ENCODE measurements at places on chromosomes 7 and 10.

- DNase-seq, result peak; percentile 46
These were observed 9.2 kb downstream of the INPP5A start for GRCh38 chr10:132546567-132547420.

- DNase-seq, result no peak
These were observed 732.9 kb upstream of the LRRN3 start for GRCh38 chr7:110358028-110358427.

DNA sequence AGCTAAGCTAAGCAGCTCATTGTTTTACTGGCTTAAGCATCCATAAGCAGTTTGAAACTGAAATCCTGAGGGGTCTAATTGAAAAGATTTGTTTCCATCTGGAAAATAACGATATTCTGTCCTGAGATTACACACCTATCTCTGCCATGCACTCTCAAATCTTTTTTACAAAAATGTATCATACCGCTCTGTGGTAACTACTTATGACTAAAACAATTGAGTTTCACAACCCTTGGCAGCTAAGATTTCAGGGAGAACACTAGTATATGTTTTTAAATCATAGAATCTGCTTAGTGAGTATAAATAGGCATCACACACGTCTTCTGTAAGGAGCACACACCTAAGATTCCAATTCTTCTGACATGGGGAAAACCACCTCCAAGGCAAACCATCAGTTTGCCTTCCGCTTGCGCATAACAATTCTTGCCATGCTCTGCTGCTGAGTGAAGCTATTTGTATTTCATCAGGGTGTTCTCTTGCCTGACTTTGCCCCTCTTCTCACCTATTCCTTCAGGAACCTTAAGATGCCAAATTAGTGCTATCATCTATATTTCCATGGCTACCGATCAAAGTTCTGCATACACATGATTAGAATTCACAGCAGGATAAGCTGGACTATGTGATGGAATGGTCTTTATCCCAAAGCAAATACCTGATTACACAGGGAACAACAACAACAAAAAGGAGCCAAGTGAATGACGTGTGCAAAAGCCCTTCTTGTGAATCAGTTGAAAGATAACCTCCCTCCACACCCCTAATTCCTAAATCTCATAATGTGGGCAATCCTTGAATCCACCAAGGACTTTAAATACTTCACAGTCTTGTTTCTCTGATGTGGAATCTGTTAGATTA is 40.9 kb downstream of the PRPF18 start:
- no peak for DNase-seq

- no peak for DNase-seq
These were observed 56.2 kb downstream of the HK1 start for GRCh38 chr10:69334302-69335062.

DNA sequence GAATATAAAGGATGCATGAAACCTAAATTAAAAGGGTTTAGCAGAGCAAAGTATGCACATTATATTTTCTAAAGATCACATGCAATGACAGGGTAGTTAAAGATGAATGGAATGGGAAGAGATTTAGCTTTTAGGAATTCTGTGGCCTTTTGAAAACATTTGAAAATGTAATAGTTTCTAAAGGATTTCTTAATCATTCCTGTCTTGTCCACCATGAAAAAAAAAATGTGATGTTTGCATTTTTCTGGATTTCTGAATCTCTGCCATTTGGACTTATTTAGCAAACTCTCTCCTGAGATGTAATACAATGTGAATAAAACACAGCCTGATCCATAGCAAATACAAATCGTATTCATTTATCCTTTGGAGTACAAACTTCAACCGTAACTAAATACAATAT is 126.6 kb upstream of the RAB11FIP2 start:
- DNase-seq, result no peak

- DNase-seq, result no peak
These were observed 30.7 kb downstream of the ZNF777 start for GRCh38 chr7:149430192-149430591.

DNA sequence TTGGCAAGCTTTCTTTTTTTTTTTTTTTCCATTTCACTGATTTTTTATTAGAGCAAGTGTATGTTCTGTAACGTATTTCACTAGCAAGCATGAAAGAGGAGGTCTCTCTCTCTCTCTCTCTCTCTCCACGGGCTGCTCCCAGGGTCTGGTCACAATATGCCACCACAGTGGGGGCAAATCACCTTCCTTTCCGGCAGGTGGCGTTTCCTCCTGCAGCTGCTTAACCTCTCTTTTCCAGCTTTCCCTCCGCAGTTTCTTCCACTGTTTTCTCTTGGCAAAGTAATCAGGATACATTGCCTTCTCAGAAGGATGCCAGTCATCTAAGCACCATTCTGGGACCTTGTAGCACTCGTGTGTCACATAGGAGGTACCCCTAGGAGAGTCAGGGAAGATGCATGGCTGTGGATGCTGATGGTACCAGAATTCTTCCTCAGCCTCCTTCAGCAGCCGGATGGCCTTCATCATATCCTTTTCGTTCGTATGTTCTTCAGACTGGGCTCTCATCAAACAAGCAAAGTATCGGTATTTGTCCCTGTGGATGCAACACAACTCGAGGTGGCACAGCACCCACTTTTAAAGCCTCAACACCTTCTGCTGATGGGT is 197.3 kb upstream of the PODXL start:
- no peak for DNase-seq

- no peak for DNase-seq
These were observed 330.9 kb upstream of the ZNF32 start for GRCh38 chr10:43979551-43979950.

DNA sequence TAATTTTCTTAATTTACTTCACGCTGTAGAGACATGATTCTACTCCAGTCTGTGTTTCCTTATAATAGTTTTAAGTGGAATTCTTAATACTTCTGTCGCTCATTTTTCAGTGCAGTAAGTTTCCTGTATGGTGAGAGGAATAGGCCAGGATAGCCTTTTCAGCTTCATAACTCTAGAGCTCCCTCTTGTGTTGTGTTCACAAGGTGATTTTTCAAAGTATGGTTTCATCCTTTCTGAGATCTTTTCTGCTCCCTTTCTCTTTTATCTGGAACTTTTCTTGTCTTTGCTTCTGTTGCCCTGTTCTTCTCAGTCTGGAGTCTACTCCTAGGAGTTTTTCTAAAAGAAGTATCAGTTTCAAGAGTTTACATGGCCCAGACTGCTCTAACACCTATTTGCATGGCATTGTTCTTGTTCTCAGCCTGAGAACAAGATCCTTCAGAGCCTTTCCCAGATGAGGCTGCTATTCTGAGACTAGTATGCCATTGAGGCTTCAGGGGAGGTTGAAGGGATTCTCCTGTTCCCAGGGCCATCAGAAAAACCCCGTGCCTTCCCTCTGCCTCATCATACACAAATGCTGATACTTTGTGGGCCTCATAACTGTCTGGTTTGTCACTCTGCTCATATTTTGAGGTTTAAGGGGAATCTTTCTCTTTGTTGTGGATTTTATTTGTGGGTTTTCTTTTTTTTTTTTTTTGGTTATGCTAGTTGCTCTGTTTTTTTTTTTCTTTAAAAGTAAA is 21.8 kb downstream of the NET1 start:
- no peak for DNase-seq

- DNase-seq, result no peak
These were observed 30.5 kb downstream of the PPIF start for GRCh38 chr10:79377557-79378382.

DNA sequence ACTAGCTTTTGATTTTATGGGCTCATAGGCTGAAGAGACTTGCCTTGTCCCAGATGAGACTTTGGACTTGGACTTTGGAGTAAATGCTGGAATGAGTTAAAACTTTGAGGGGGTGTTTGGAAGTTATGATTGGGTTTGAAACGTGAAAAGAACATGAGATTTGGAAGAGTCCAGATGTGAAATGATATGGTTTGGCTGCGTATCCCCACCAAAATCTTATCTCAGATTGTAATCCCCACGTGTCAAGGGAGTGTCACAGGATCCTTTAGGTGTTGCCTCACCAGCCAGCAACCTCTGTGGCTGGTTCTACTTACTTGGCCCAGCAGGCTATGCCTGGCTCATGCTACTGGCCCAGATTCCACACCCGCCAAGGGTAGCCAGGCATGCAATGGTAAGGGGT is 119.6 kb upstream of the NPY start:
- DNase-seq, result no peak

DNA sequence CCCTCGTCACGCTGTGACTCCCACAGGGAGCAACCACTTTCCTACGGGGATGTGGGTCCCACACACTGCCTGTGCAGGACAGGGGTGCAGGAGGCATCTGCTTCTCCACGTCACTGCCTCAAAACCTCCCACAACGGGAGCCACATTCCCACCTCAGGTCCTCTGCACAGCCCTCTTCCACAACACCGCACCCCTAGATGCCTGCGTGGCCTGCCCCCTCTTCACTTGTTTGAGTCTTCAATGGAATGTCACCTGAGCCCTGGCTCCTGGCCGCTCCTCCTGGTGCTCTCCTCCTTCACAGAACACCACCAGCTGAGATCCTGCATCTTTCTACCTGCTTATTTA is 73.6 kb downstream of the MAD1L1 start:
- DNase-seq, result no peak

DNA sequence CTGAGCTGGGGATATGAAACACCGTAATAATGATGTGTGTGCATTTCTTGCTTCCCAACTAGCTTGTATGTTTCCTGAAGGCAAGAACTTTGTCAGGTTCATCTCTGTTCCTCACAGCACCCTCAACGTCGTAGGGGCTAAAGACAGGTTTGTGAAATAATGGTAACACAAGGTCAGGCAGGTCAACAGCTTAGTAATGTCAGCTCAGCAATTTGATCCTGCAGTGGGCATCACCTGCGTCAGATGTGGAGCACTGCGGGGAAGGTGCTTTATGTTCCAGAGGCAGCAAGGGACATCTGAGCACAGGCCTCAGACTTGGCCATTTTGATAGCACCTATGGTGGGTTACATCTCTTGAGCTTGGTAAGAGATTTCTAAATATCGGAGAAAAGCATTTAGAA is 51.8 kb upstream of the BTBD16 start:
- DNase-seq, result no peak

DNA sequence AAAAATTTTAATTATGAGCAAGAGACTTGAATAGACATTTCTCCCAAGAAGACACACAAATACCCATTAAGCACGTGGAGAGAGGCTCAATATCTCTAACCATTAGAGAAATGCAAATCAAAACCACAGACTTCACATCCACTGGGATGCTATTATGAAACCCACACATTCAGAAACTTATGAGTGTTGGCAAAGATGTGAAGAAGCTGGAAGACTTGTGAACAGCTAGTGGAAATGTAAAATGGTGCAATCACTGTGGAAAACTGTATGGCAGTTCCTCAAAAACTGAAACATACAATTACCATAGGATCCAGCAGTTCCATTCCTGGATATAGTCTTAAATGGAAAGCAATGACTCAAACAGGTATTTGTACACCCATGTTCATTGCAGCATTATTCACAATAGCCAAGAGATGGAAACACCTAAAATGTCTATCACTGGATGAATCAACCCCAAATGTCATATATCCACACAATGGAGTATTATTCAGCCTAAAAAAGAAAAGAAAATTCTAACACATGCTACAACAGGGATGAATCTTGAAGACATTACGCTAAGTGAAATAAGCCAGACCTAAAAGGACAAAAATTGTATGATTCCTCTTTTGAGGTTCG is 53.5 kb upstream of the FRMD4A start:
- no peak for DNase-seq

GRCh38 chr7:18475488-18475887 is 20.1 kb upstream of the HDAC9 start:
- no peak for DNase-seq

GRCh38 chr7:130091999-130092398 is 21.7 kb downstream of the KLHDC10 start:
- DNase-seq, result no peak

DNA sequence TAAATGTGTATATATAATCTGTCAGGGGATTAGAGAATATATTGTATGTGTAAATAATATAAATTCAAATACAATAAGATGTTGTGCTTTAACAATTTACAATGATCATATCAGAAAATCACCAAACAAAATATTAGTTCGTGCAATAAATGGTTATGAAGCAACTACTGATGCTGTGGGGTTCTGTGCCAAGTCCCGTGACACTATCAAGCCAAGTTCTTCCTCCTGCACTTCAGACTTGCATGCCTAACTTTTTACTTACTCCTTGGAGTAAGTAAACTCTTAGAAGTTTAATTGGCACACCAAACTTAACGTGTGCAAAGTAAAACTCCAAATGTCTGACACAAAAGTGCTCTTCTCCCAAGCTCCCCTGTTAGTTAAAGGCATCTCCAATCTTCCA is 26.5 kb upstream of the TMEM254 start:
- DNase-seq, result no peak

GRCh38 chr7:518630-519483 is 789 bp downstream of the PDGFA start:
- peak; percentile 81 for DNase-seq

DNA sequence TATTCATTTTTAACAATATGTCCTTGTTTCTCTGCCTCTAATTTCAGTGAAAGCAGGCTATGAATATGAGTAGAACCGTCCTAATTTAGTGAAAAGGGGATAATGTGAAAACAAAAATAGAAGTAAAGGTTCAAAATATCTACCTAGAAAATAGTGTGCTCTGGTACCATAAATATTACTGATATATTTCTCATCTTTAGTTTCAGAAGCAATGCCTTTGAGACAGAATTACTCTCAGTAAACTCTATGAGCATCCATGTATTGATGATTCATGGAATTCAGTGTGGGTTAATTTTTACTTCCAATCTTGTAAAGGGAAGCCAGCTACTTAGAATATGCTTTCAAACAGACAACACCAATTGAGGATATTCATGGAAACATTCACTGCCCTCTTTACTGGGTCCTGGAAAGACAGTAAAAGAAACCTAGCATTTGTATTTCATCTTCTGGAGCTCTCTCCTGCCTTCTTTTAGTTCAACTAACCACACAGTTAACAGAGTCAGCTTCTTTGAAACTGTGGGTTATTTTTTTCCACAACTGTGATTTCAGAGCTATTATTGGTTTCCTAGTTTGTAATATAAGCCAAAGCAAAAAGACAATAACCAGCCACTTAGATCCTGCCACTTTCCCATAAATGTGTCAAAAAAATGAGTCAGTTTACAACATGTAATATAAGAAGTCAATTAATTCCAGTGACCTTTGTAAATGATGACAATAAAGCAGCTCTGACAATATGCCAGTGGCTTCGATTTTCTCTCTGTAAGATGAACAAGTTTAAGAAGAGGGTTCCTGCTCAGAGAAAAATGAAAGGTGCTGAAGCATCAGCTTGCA is 1.7 kb downstream of the LRRN3 start:
- peak; percentile 34 for DNase-seq

GRCh38 chr7:132472463-132473120 is 103.7 kb downstream of the PLXNA4 start:
- DNase-seq, result peak; percentile 46

- DNase-seq, result no peak
These were observed 5.6 kb downstream of the DPYSL4 start for GRCh38 chr10:132192076-132192975.
